ENCODE measurements at places on chromosomes 5 and 9. TPM values are rescaled to one million over a fixed set of nuclear protein-coding genes. Genes with fewer than 3 reads are reported as not detected.
A peak's percentile ranks its signal among the peaks of the same experiment; 100 is the strongest.

DNA sequence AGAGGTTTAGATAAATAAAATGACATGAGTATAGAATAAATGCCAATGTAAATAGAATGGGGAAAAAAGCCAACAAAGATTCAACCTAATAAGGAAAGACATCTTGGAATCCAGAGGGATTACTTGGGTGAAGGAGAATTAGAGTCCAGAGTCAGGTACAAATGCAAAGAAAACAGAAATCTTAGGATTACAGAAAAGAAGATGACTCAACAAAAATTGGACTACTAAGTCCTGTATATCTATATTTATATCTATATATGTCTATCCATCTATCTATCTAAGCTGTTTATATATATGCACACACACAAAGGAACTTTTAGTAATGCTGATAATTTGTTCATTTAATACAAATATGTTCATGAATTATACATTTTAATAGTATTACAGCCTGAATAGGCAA lies 27.6 kb downstream of the FAM174A start:
- no peak for DNase-seq

DNA sequence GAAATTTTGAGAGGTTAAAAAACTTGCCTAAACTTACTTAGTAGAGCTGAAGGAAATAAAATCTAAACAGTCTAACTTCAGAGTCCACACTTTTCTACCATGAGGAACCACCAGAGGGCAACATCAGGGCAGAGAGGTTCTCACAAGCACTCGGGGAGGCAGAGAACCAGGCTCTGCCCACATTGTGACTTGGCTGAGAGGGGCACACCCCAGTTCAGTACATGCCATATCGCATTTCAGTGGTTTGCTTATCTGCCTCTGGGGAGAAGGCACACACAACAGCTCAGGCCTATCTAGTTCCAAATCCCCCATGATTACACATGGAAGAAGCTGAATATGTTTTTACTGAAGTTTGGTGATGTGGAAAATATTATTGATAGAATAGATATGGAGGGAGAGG lies 49.2 kb downstream of the EQTN start:
- DNase-seq, result peak; percentile 38

GRCh38 chr5:146731909-146732659 lies 146.5 kb downstream of the PPP2R2B start:
- DNase-seq, result no peak

- DNase-seq, result no peak
Measured at GRCh38 chr9:28317745-28318144, 744.5 kb upstream of the C9orf72 start.

TTC33 gene
- total RNA-seq, result 21.5 TPM

DNA sequence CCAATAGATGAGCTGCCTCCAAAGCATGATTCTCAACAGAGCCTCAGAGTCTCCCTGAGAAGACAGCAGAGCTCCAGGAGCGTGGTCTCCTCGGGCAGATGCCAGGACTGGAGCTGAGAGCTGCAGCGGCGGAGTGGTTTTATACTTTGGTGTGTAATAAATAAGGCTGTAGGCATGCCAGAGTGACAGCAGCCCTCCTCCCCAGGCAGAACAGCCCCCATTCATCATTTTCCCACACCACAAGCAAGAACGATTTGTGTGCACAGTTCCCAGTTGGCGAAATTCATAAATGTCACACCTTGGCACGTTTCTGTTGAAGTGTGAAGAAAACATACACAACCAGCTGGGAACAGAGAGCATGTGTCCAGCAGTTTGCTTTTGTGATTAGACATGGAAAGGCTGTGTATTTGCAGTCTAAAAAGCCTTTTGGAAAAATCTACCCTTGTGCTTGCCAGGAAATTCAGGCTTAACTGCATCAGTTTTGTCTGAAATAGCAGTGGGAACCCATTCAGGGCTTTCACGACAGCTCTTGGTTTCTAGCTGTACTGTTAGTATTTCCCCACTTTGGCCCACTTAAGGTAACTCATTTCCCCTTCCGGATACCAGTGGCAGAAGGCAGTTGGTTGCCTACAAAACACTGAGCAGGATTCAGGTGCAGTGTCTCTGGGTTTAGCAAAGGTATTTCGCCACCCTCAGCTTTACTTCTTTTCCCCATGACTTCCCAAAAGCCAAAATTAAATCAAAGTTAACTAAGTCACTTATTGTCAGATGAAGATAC lies at the start of gene C1QTNF3:
TSS of gene C1QTNF3 (minus strand) at position 115 of the 778 bp plus-strand sequence. CDS start at position 27, 88 bp downstream.
- no peak for DNase-seq
